ENCODE measurements at places on chromosomes 16 and 17. TPM values are rescaled to one million over a fixed set of nuclear protein-coding genes. Genes with fewer than 3 reads are reported as not detected.

- DNase-seq, result no peak
Measured at GRCh38 chr17:57090560-57091185, 5.6 kb downstream of the AKAP1 start.

- DNase-seq, result no peak
Measured at GRCh38 chr16:12435730-12436129, 368.0 kb downstream of the CPPED1 start.

DNA sequence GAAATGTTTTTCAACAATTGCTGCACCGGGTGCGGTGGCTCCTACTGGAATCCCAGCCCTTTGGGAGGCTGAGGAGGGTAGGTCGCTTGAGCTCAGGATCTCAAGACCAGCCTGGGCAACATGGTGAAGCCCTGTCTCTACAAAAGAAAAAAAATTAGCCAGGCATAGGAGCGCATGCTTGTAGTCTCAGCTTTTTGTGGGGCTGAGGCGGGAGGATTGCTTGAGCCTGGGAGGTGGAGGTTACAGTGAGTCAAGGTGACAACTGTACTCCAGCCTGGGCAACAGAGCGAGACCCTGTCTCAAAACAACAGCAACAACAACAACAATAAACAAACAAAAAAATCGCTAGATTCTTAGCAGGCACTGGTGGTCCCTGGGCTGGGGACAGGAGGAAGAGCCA lies 28.5 kb downstream of the IL21R start:
- DNase-seq, result no peak

GRCh38 chr17:4100883-4101756 lies 41.7 kb downstream of the ZZEF1 start:
- DNase-seq, result peak; percentile 62

DNA sequence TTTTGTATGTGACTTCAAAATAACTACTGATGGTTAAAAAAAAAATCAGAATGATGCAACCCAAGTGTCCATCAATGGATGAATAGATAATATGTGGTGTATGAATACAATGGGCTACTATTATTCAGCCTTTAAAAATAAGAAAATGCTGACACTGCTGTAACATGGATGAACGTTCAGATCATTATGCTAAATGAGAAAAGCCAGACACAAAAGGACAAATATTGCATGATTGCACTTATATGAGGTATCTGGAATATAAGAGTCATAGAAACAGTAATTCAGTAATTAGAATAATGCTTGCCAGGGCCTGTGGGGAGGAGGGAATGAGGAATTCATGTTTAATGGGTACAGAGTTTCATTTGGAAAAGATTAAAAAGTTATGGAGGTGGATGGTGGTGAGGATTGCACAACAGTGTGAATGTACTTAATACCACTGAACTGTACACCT lies 25.4 kb downstream of the TENT4B start:
- DNase-seq, result no peak

- peak; percentile 68 for DNase-seq
Measured at GRCh38 chr17:79835953-79836509, 3.2 kb downstream of the CBX4 start.

DNA sequence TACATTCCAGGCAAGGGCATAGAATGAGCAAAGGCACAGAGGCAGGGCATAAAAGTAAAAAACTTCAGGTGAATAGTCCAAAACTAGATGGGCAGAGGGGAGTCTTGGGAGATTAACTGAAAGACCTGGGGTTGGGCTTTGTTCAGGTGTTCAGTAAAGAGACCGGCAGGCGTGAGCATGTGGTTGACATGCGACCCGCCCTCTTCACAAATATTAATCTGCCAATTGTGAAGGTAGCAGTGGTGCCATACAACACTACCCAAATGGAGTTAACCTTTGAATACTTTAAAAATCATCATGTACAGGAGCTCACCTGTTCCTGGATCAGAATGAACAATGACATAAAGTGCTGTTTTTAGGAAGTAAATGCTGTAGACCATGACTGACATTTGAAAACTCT lies 225.5 kb downstream of the LGALS9B start:
- no peak for DNase-seq

DNA sequence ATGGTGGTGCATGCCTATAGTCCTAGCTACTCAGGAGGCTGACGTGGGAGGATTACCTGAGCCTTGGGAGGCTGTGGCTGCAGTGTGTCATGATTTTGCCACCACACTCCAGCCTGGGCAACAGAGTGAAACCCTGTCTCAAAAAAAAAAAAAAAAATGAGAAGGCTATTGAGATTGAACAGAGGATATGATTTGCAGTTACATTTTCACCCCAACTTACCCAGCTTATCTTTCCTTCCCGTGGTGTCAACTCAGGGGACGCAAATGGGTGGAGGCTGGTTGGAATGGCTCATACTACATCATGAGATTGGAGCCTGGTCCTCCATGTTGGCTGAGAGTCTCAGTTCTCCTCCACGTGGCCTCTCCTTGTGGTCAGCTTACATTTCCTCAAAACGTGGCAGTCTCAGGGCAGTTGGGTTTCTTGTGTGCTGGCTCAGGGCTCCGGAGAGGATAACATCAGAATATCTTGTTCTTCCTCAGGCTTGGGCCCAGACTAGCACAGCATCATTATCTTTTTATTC lies 17.2 kb upstream of the NSMCE1 start:
- DNase-seq, result no peak

GRCh38 chr17:74123866-74124444 lies 79.5 kb upstream of the RPL38 start:
- DNase-seq, result no peak

DNA sequence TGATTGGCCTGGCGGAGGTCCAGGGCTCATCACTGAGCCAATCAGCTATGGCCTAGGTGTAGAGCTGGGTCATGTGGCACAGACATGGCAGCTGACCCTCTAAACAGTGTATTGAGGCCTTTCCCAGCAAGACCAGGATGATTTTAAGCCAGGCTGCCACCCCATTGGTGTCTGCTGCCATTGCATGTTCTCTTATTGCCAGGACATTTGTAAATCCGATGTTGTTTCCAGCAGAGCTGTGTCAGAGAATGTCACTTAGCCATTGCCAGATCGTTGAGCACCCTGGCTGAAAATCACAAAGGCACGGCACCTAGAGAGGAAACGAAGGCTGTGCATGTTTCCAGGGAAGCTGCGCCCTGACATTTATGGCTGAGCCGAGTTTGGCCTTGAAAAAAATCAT lies 33.4 kb downstream of the RBFOX1 start:
- no peak for DNase-seq

- no peak for DNase-seq
Measured at GRCh38 chr16:60199150-60199549, 1465.0 kb upstream of the GOT2 start.

GRCh38 chr17:55435408-55435807 lies 13.8 kb upstream of the MMD start:
- DNase-seq, result no peak

FOXC2 gene
- not detected for total RNA-seq

GRCh38 chr17:62895320-62896301 lies 70.4 kb upstream of the TANC2 start:
- no peak for DNase-seq

DNA sequence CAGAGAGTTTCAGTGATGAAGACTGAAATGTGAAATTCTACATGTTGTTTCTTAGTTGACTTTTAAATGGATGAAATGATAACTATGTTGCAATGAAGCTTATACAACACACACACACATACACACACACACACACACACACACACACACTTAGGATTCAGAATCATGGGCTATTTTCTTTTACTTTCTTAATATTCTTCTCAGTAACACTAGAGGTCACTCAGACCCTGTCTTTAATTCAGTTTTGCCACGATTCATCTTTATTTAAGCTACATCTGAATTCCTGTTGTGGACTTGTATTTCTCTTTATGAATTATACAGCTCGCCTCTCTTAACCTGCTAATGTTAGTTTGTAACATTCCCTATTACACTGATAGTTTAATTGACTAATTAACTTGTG lies 109.6 kb upstream of the GOT2 start:
- DNase-seq, result no peak

NARF gene
- 101 TPM for total RNA-seq

- DNase-seq, result no peak
Measured at GRCh38 chr17:67004181-67004580, 39.7 kb downstream of the CACNG4 start.

DNA sequence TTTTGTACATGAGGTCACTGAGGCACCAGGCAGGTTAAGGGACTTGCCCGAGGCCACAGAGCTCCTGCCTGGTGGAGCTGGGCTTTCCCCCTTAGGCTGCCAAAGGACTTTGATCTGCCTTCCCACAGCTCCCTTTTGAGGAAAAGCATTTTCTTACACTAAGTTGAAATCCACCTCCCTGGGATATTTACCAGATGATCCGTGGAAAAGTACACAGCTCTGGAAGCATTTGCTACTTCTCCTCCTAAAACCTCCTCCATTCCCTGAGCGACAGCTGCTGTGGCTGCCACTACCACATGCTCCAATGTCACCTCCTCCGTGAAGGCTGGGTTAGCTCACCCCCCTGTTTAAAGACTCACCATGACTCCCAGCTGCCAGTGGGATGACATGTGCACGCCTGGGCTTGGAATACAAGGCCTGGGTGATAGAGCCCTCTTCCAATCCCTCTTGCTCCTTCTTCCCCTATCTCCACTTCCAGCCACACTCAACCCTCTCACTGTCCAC lies 1.2 kb upstream of the MPRIP start:
- DNase-seq, result no peak

GRCh38 chr16:85094812-85095211 lies 17.5 kb downstream of the CIBAR2 start:
- no peak for DNase-seq

DNA sequence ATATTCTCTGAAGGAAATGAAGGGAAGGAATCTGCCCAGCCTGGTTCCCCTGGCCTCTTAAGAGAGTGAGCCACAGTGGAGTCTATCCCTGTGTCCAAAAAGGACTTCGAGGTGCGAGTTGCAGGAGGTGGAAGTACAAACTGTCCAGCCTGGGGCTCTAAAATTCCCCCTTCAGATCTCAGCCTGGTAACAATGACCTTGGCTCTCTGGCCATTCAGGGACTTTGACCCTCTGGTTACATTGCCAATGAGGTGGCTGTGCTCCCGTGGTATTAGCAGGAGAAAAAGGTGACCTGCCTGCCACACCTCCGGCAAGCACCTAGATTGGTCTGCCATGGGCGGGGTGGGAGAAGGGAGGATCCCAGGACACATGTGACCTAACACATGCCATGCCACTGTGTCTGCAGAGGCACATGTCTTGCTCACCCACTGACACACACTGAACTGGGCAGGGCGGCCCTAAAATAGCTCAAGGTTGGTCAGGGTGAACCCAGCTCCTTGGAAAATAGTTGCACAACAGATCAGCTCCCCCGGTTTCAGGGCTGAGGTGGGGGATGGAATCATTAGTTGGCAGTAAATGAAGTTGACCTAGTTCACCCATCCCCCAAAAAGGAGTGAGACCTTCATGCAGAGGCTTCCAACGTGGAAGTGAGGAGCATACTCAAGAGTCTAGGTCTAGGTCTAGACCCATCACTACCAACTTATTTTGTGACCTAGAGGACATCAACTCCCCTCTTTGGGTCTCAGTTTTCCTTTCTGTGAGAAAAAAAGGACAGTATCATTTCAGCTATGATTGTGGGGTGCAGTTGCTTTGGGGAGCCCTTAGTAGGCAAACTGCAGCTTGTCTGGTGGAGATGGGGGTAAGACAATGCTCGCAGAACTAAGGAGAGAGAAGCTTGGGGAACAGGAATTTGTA lies 2.2 kb downstream of the NR1D1 start:
- DNase-seq, result peak; percentile 69

KIF2B gene
- total RNA-seq, result not detected

DNA sequence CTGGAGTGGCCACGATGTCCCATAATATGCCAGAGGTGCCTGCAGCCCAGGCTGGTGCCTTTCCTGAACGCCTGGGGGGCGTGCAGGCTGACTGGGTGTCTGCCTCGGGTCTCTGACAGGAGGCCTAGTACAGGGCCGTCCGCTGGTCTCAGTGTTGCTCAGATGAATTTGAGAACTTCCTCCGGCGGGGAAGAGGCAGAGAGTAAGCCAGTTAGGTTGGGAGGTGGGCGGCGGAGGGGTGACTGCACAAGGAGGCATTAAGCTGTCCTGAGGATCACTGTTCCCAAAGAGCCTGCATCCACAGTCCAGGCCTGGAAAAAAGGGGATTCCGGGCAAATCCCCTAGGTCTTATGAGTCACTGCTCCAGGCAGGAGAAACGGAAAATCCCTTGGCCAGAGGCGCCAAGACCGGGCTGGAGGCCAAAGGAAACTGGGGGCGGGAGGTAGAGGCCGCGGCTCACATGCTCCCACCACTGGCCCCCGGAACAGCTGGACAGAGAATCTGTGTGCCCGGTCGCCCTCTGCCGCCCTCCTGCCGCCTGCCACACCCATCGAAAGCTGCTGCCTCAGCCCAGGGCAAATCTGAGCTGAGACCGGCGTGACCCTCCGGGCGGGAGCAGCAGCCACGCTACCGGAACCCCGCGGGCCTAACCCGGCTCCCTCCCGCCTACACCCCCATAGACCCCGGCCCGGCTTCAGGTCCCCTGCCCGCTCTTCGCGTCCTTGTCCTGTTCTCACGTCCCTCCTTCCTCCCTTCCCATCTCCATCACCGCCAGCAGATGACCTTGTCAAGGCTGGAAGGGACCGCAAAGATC lies 1.2 kb downstream of the TRIM47 start:
- peak; percentile 82 for DNase-seq

GRCh38 chr16:75062135-75062975 lies 54.2 kb downstream of the LDHD start:
- no peak for DNase-seq

ITGB3 gene
- not detected for total RNA-seq

SLC35G6 gene
- total RNA-seq, result not detected

- DNase-seq, result no peak
Measured at GRCh38 chr17:58368860-58369213, 16.8 kb upstream of the SUPT4H1 start.

TTYH2 gene
- 8.1 TPM for total RNA-seq

- DNase-seq, result no peak
Measured at GRCh38 chr16:58635502-58635901, 5.9 kb upstream of the CNOT1 start.

GRCh38 chr17:22507823-22508222 lies 815.5 kb downstream of the KCNJ18 start:
- DNase-seq, result no peak

GRCh38 chr17:5123343-5124124 lies 7.7 kb downstream of the USP6 start:
- DNase-seq, result no peak

- no peak for DNase-seq
Measured at GRCh38 chr16:778909-779527, 9.2 kb downstream of the RPUSD1 start.

DNA sequence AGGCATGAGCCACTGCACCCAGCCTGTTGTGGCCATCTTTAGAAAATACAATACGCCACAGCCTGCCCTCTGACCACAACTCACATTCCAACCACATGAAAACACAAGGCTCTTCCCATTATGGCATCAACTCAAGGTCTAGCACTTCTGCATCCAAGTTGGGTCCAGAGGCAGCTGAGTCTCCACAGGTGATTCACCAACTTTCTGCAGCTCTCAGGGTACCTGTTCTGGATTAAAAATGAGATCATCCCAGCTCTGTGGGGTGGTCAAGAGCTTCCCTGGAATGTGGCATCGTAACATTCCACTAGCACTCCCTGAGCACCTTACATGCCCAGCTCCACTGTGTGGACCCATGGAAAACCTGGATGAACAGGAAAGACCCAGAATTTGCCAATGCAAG lies 9.9 kb upstream of the GUCY2D start:
- DNase-seq, result no peak

PYY gene
- not detected for total RNA-seq

Measured in activated CD4-positive, alpha-beta T cell treated with anti-CD3 and anti-CD28 coated beads, Interleukin-2, amount 10 ng/mL, durations not matched to agents 24 days and 14 days (primary cell).